ENCODE measurements at places on chromosomes 2 and 18.
A peak's percentile ranks its signal among the peaks of the same experiment; 100 is the strongest.

GRCh38 chr2:43460174-43460546, 135.7 kb downstream of the THADA start:
- no peak for DNase-seq

DNA sequence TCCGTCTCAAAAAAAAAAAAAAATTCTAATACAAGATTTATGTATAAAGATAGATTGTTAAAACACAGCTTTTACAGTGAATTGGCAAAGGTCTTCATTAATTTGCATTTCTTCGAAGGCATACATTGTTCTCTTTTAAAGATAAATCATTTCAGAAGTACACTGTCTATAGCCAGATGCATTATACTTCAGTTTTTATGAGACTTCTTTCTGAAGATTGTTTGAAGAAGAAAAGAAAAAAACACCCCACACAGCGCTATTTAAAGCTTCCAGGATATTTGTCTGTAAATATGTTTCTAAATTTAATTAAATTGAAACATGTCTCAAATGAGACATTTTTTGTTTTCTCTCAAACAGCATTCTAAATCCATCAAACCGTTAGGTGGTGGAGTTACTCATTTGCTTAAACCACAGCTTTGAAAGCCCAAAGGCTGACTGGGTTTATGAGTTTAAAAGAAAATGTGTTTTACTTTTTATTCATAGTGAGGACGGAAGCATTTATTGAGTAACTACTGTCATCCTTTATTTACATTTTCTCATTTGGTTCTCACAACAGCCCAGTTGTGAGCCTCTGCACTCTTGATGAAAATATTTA, 42.4 kb upstream of the C1GALT1C1L start:
- DNase-seq: no peak

GRCh38 chr2:208280234-208280633, 14.2 kb downstream of the PIKFYVE start:
- DNase-seq: no peak

GRCh38 chr2:172442072-172442895, 14.9 kb downstream of the ITGA6 start:
- no peak for DNase-seq

- DNase-seq: no peak
Observed at GRCh38 chr2:213763354-213763753, 479.1 kb downstream of the SPAG16 start.

DNA sequence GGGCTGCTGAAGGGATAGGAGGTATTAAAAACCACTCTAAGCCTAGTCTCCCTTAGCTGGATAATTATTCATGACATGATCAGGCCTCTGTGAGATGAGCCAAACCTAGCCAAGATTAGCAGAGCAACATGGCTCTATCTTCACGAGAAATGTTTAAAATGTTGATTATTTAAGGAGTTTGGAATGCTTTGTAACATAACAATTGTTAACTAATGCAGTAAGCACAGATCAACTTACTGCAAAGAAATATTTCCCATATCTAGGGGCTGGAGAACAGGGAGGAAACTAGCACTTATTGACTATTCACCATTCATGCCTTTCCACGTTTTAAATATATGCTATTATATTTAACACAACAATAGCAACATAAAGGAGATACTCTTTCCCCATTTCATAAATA, 833.7 kb upstream of the CHAC2 start:
- DNase-seq: no peak

DNA sequence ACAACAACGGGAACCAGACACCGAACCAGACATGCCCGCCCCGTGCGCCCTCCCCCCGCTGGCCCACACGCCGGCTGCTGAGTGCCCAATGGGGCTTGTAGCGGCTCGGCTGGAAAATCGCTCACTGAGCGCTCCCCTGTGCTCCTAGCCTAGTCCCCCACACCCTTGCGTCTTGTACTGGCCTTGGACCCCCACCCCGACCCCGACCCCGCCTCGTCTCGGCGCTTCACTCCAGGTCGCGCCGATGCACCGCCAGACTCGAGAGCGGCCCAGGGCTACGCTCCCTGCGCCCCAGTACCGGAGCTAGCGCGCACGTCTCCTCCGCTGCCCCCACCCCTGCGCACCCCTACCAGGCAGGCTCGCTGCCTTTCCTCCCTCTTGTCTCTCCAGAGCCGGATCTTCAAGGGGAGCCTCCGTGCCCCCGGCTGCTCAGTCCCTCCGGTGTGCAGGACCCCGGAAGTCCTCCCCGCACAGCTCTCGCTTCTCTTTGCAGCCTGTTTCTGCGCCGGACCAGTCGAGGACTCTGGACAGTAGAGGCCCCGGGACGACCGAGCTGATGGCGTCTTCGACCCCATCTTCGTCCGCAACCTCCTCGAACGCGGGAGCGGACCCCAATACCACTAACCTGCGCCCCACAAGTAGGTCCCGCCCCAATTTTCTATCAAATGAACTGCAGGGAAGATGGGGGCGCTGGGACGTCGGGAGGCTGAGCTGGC, 1.5 kb downstream of the GAD1 start:
- DNase-seq: no peak

GRCh38 chr2:120128216-120128615, 95.0 kb downstream of the TMEM185B start:
- DNase-seq: no peak

- DNase-seq: no peak
Observed at GRCh38 chr18:60966876-60967275, 366.4 kb upstream of the CDH20 start.

DNA sequence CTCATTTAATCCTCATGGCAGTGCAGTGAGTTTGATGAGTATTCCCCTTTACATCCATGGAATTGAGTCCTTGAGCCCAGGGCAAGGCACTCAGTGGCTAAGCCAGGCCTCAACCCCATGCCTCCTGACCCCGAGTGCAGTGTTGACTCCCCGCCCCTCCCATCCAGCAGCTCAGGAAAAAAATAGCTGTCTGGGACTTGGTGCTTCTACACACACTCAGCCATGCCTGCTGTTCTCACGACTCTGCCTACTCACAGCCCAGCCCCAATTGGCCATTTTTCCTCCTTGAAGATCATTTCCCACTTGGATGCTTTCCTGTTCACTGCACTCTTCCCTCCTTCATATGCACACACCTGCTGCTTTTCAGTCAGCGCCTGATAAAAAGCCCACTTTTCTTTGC, 8.8 kb downstream of the FOSL2 start:
- DNase-seq: no peak

DNA sequence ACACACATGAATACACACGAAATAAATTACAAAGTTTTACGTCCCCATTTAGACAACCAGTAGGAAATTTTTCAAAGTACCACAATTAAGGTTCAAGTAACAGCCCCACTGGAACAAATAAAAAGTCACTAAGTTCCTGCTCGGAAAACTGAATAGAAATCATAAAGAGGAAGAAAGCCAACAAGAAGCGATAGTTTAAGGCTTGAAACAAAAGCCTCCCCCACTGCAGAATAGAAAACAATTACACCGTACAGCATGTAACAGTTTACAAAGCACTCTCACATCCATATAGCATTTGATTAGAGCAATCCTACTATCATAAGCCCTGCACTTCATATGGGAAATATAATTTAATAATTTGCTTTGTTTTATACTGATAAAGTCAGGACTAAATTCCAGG, 15.5 kb downstream of the KLF7 start:
- no peak for DNase-seq

GRCh38 chr2:19630921-19631320, 270.9 kb downstream of the TTC32 start:
- no peak for DNase-seq

GRCh38 chr2:124867247-124867646, 842.2 kb downstream of the CNTNAP5 start:
- DNase-seq: no peak

GRCh38 chr2:20221555-20221973, 3.4 kb downstream of the SDC1 start:
- no peak for DNase-seq

GRCh38 chr18:54702686-54703085, 111.6 kb downstream of the DYNAP start:
- DNase-seq: no peak

- no peak for DNase-seq
Observed at GRCh38 chr2:203997980-203998809, 61.6 kb downstream of the ICOS start.

DNA sequence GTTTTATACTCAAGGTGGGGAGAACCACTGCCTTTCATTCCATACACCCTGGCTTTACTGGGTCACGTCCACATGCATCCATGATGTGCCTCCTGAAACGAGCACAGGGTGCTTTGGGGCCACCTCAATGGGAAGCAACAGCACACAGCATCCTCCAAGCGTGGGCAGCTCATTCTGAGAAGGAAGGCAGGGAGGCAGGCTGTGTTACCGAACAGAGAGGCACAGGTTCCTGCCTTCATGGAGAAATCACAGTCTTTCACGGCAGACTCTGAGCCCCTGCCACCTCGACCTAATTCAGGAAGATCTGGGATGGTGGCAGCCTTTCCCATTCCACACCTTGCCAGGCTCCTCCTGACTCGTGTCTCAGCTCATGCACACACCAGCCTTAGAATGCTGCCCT, 130.1 kb downstream of the GBX2 start:
- DNase-seq: no peak

- no peak for DNase-seq
Observed at GRCh38 chr2:239108459-239108858, 260.6 kb downstream of the TWIST2 start.

DNA sequence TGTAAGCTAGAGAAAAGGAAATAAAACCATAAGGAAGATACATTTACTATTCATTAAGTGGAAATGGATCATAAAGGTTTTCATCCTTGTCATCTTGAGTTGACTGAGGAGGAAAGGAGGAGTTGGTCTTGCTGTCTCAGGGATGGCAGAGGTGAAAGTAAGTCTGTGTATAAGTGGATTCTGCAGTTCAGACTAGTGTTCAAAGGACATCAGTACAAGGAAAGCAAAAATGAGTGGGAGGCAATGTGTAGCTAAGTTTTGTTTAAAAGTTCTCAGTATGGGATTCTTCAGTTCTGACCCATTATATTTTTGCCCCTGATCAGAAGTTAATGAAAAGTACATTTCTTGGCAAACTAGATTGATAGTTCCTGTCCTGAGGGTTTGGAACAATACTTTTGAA, 18.9 kb downstream of the SLC20A1 start:
- DNase-seq: no peak

GRCh38 chr18:3458378-3458777, 8.4 kb downstream of the TGIF1 start:
- no peak for DNase-seq

DNA sequence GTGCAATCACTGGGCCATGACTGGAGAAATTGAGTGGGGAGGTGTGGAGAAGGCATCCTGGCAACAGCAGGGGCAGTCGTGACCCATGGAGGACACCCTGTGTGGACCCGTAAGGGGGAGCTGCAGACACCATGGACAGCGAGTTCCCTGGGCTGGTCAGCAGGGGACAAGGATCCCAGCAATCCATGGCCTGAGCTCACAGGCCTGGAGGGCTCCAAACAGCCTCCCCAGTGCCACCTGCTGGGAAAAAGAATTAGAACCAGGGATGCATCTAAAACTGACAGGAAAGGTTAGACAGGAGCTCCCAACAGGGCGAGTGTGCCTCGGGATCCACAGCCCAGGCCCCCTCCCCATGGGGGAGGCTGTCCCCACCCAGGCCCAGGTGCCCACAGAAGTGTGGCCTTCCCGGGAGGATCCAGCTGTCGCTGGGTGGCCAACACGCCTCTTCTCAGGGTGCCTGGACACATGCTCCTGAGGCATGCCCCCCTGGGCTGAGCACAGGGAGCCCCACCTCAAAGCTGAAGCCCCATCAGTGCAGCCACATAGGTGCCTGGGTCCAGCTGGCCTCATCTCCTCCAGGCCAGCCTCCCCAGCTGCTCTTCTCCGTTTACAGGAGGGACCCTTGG, 20.5 kb upstream of the KIF1A start:
- peak; percentile 36 for DNase-seq

- DNase-seq: peak; percentile 47
Observed at GRCh38 chr2:8457092-8457481, 224.8 kb upstream of the ID2 start.

DNA sequence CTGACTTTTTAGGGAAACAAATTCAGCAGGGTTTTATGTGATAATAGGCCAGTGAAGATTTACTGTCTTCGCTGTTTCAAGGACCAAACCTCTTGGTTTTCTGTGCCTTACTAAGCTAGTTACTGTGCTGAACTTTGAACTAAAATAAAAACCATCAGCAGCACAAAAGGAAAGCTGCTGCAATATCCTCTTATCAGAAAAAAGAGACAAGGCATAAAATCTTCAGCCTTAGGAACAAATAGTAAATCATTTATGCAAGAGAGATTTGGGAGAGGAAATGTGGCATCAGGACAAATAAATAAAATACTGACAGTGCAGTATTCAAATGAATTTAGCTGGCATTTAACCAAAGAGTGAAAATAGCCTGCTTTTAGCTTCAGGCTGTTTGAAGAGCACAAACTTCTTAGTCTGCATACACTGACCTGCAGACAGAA, 64.1 kb upstream of the EHBP1 start:
- no peak for DNase-seq

DNA sequence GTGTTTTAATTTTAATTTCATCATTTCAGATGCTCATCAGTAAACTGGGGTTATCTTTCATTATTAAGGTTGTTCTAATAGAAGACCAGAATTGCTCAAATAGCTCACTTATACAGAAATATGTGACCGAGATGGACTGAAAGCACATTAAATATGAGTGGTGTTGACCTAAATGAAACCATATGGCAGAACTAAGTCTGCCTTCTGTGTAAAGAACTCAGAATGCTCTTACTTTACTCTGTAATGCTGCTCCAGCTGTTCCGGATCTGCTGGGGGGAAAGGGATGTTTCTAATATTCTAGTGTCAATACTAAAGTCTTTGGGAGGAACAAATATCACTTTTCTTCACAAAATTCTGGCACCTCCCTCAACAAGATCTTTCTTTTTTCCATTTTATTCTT, 131.0 kb downstream of the DPP4 start:
- DNase-seq: no peak

DNA sequence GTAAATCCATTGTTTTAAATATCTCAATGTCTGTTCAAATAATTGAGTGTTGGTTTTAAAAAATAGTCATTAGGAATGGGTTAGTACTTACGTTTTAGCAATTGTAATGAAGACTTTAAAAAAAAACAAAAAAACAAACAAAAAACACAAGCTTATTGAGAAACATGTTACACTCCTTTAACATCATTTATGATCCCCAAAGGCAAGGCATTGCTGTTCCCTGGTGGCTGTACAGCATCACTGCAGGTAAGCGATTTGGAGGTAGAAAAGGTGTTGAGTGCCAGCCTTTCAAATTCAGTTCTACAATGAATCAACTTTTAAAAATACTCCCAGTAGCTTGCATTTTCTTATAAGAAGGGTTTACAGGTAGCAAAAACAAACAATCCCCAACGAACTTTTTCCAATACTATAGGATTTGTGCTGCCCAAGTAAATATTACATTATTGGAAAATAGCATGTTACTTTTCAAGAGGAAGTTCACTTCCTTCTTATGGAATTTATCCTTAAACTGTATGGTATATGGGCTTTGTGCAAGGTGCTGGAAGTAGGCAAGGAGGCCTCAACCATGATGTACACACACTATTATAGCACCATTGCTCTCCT, 27.5 kb downstream of the CNRIP1 start:
- peak; percentile 36 for DNase-seq
